ENCODE measurements at places on chromosomes 2 and 18. TPM values are rescaled to one million over a fixed set of nuclear protein-coding genes. Genes with fewer than 3 reads are reported as not detected.

ASB18 gene
- total RNA-seq, result not detected

GRCh38 chr2:96374211-96374951 lies 38.8 kb downstream of the NCAPH start:
- DNase-seq, result peak; percentile 72

DNA sequence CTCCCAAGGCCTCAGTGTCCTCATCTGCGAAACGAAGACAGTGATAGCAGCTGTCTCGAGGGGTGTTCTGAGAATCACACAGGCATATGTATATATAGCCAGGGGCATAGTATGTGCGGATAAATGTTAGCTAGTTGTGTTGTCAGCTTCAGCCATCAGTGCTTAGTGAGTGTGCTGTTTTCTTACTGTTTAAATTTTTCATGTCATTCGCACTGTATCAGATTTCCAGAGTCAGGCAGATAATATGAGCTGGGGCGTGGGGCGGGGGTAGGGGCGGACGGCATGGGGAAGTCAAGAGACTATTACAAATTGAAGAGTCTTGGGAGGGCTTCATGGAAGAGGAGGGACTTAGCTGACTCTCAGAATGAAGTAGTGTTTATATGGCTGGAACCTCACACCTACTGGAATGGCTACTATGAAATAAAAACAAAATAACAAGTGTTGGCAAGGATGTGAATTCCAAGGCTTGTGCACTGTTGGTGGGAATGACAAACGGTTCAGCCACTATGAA lies 7.0 kb downstream of the TRAPPC12 start:
- DNase-seq, result no peak

DNA sequence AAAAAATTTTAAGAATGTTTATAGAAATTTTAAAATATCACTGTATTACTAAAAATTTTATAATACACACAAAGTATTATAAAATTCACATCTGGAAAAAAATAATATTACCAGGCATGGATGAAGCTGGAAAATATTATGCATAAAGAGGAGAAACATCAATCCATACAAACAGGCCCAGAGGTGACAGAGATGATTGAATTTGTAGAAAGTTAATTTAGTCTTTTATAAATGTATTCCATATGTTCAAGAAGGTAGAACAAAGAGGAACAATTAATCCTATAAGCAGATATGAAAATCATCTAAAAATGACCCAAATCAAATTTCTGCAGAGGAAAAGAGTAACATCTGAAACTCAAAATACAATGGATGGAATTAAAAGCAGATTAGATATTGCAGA lies 605.2 kb upstream of the CELF4 start:
- no peak for DNase-seq

GYPC gene
- total RNA-seq, result 185 TPM

CREG2 gene
- not detected for total RNA-seq

DNA sequence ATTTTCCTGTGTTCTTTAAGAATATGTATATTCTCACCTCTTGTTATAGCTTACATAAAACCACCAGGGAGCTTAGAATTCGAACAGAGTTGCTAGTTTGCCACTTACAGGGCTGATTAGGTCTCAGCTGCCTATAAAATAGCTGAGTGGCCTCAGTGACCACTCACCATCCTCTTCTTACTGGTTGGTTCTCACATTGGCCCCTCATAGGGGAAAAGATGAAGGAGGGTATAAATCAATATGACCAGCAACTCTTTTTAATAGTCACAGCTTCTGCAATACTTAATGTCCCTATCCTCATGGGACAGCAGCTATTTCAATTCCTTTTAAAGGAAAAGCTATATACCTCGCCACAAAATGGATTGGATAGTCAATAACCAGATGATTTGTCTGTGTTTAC lies 199.4 kb upstream of the CDH20 start:
- no peak for DNase-seq

DNA sequence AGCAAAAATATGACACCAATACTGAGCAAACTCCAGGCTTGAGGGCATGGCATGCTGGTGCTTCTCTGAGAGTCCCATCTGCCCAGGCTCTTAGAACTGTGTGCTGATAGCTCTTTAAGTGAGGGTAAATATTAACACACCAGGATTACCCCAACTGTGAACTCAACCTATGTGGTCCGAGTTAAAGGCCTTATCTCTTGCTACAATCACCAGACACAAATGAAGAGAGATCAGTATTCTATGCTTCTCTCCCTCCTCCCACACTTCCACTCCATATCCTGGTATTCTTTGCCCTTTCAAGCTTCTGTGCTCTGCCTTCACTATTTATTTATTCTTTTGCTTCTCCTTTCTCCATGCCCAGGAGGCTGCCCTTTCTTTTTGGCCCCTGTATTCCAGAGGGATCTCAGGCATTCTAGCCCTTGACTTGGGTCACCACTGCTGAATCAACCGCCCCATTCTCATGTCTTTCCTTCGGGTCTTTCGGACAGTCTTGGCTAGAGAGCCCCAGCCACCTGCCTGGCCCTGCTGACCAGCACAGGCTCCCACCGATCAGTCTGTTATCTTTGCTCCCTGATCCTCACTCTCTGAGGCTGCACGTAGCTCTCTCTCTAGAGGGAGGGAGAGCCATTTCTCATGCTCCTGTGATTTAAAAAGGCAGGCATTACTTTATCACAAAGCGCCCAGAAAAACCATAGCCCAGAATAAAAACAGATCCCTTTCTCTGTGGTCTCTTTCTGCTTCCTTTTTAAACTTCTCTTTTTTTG lies 17.2 kb upstream of the HK2 start:
- no peak for DNase-seq

DNA sequence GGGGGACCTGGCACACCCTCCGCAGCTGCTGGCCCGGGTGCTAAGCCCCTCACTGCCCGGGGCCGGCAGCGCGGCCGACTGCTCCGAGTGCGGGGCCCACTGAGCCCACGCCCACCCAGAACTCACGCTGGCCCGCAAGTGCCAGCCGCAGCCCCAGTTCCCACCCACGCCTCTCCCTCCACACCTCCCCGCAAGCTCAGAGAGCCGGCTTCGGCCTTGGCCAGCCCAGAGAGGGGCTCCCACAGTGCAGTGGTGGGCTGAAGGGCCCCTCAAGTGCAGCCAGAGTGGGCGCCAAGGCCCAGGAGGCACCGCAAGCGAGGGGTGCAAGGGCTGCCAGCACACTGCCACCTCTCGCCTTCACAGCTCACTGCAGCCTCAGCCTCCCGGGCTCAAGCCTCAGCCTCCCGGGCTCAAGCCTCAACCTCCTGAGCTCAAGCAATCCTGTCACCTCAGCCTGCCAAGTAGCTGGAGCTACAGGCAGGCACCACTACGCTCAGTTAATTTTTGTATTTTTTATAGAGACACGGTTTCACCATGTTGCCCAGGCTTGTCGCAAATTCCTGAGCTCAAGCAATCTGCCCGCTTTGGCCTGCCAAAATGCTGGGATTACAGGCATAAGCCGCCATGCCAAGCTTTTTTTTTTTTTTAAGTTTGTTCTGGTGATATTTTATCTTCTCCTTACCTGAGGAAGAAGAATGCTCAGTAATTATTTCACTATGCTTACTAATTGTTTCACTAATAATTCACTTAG lies 71.7 kb upstream of the CDCA7 start:
- no peak for DNase-seq

- DNase-seq, result no peak
These were observed 120.6 kb upstream of the SMAD7 start for GRCh38 chr18:49071317-49071716.

- DNase-seq, result no peak
These were observed 304.6 kb downstream of the XIRP2 start for GRCh38 chr2:167192833-167193232.

DNA sequence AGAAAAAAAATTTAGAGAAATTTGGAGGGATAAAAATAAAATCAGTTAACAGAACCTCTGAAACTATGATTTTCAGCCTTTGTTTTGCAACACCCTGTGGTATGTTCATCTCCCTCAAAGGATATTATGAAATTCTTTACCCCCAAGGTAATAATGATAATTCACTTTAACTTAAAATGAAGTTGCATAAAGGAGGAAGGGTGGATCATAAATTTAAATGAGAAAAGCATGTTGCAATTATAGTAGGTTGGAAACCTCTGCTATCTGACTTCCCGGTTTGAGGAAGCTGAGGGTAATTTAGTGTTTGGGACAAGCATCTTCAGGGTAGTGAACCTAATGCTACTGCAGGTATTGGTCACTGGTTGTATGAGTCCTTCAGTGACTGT lies 102.9 kb downstream of the BABAM2 start:
- DNase-seq, result no peak

GRCh38 chr2:98070081-98070480 lies 16.9 kb upstream of the VWA3B start:
- DNase-seq, result no peak

CAPN14 gene
- 0.14 TPM for total RNA-seq

DNA sequence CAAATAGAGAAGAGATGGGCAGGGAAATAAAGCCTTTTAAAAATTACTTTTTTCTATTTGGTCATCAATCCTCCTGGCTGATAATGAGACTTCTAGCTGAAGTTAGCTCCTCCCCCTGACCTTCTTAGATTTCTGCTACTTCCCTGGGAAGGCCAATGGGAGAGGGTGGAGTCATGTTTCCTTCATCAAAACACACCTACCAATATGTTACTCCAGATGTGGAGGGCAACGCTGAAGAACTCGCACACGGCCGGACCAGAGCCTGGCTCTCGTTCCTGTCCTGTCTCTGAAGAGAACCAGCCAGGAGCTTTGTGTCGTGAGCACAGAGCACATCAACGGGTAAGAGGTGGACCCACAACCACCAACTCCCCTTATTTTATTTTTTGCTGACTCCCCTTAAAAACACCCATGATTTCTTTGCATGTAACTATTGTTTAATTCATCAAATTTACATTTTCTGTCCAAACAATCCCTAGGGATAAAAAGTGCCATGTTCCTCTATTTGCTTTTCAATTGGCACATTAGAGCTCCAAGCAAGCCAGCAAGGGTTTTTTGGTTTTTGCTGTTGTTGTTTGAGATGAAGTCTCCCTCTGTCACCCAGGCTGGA lies 94.9 kb downstream of the ADD2 start:
- no peak for DNase-seq

- DNase-seq, result no peak
These were observed 73.9 kb downstream of the TGOLN2 start for GRCh38 chr2:85253890-85254289.

GRCh38 chr2:158046121-158046880 lies 55.4 kb upstream of the UPP2 start:
- DNase-seq, result no peak

MALT1 gene
- total RNA-seq, result 28.8 TPM

GRCh38 chr2:207692206-207693065 lies 19.0 kb upstream of the CCNYL1 start:
- no peak for DNase-seq

GRCh38 chr2:191552066-191552465 lies 125.9 kb upstream of the NABP1 start:
- DNase-seq, result no peak

DNA sequence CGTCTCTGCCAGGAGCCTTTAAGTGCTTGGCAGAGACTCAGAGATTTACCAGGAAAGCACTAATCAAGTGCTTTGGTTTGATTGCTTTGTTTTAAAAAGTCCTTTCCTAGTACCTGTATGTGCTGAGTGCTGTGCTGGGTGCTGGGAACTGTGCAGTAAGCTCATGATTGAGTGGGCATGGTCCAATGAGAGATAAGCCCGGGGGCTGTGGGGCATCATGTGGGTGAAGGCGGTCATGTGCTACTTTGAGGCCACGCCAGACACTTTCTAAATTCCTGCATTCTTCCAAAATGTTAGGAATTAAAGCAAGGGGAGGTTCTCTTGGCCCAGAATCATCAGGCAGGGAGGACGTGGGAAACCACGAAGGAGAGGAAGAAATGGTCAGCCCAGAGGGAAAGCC lies 109.0 kb downstream of the ACAA2 start:
- DNase-seq, result no peak

GRCh38 chr2:172953411-172953810 lies 122.2 kb upstream of the MAP3K20 start:
- DNase-seq, result no peak

DNA sequence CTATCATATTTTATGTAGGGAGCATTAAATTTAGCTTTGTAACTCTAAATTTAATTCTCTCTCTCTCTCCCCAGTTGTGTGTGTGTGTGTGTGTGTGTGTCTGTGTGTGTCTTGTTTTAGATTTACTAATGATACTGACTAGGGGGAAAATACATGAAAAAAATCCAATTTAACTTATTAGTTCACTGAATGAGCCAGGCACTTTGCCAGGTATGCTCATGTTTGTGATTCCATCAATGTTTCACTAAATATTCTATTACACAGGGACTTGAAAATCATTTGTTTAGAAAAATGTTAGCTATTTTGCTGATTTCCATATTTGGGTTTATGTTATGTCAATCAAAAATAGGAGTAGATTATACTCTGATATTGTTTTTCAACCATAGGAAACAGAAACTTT lies 203.7 kb upstream of the ZNF804A start:
- no peak for DNase-seq

DNA sequence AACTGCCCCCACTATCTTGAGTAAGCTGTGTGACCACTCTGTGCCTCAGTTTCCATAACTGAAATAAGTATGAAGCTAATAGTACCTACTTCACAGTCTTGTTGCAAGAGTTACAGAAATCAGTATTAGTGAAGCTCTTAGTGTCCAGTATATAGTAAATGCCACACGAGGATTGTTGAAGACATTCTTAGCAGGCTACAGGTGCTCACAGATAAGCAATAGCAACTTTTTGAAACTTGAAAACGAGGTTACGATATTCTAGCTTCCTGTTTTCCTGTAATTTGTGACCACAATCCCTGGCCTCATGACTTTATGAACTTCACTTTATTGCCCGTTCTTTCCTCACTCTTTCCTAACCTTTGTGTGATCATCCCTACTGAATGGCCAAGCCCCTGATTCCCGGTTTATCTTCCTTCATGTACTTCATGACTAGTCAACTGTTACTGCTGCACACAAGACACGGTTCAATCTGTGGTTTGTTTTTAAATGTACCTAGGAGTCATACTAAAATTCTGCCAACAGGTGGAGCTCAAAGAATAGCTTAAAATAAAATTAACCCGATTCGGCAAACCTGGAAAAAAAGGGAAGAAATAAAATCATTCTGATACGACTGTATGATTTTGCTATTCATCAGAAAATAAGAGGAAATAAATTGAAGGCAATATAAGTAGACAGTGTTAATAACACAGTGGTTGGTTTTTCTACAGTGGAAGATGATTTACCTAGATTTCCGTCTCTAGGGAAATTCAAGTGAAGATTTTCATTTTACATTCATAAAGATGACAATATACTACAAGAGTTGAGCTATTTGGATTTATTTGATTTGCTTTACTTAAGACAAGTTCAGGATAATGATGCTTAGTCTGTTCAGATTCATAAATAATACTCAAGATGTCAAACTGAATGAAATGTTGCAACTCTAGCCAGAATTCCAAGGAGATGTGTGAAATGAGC lies 38.1 kb upstream of the STAT1 start:
- DNase-seq, result no peak

EHBP1 gene
- total RNA-seq, result 28.4 TPM

- no peak for DNase-seq
These were observed 122.0 kb upstream of the MYCN start for GRCh38 chr2:15818318-15818753.

DNA sequence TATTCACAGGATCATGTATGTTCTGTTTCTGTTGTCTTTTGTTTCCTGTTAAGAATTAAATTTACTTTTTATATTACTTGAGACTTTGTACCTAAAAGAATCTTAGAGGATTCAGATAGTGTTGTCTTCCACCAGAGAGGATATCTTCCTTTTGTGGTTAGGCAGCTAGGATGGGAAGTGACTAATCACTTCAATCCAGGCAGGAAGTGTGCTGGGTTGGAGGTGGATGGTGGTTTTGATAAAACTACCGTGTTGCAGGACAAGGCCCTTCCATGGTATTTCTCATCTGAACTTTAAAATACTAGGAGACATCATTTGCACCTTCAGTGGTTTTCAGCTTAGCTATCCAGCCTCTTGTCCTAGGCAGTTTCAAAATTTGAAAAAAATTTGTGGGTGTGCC lies 728.6 kb upstream of the CDH2 start:
- no peak for DNase-seq

GRCh38 chr2:228527197-228527881 lies 345.9 kb upstream of the SPHKAP start:
- no peak for DNase-seq

RAD51AP2 gene
- total RNA-seq, result not detected
